ENCODE measurements at places on chromosomes 12 and 14.

DNA sequence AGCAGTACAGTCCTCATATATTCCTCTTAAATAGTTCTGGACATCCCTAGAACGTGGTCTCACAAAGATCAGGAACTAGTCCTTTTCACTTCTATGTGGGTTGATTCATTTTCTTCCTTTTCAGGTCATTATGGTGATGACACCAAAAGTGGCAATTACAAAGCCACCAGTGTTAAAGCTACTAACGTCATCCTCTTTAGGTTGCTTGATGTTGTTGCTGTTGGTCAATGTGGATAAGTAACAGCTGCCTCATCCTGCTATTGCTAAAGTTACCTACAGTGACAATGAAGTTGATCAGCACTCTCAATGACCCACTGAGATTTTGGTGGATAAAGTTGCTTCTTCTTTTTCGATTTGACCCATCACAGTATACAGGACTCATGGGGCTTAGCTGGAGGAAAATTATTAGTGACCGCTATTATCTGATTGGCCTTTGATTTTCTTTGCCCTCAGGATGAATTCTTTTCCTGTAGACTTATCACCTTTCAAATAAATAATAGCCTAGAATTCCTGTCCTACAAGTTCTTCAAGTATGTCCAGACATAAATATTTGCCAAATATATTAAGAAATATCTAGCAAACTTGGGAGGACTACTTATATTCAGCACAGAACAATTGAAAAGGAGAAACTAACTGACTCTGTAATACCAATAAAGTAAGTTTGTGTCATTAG is 54.0 kb upstream of the ATP2B1 start:
- DNase-seq, result peak; percentile 27

DNA sequence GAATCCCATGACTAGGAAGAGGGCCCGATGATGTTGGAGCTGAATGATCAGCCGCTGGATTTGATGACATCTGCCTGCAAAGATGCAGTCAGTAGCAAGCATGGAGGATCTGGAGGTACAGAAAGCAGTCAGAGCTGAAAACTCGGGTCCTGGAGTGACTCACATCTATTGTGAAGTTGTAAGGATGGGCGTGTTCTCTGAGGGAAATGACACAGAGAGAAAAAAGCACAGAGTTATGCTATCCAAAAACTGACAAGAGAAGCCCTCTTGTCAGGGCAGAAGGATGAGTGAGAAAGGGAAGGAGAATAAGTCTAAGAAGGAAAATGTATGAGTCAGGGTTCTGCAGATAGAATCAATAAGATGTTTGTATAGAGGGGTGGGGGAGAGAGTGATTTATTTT is 380.4 kb upstream of the CCDC196 start:
- no peak for DNase-seq

GRCh38 chr14:20610002-20610765 is 19.0 kb upstream of the RNASE12 start:
- peak; percentile 92 for DNase-seq

- DNase-seq, result peak; percentile 46
Observed at GRCh38 chr14:55438066-55438683, 2.2 kb downstream of the TBPL2 start.

- DNase-seq, result no peak
Observed at GRCh38 chr14:103867523-103867953, 20.2 kb upstream of the PPP1R13B start.

GRCh38 chr12:72546106-72546505 is 273.9 kb downstream of the TRHDE start:
- no peak for DNase-seq

DNA sequence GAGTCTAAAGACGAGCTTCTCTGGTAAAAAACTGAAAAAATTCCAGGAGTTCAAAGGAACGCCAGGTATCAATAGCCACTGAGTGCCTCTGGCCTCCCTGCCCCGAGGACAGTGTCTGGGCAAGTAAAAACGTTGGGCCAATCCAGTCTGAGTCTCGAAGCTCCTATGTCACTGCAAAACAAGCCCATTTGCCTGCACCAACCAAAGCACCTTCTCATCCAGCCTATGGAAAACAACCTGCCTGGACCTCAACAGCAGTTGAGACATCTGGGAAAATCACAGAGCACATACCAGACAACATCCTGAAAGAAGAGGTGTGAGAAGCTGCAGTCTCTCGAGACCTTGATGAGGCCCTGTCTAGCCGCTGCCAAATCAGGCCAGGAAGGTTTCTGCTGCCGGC is 56.6 kb downstream of the RNF34 start:
- DNase-seq, result no peak

DNA sequence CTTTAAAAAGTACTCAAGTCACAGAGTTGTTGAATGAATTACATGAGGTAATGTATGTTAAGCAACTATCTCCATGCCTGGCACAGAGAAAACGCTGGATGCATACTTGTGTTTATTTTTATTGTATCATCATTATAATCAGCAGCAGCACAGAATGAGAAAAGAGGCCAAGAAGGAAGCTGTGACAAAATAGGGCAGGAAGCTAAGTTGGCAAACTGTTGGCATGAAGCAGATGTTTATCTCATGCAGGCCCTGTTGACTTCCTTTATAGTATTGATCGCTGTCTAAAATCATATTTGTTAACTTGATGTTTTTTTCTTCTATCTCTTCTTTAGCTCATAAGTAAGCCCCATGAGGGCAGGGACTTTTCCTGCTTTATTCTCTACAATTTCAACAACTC is 466.6 kb downstream of the TRHDE start:
- no peak for DNase-seq

- DNase-seq, result no peak
Observed at GRCh38 chr12:20351406-20351805, 16.9 kb upstream of the PDE3A start.

GRCh38 chr14:93023802-93024434 is 91.8 kb downstream of the ITPK1 start:
- no peak for DNase-seq
